Activated CD8-positive, alpha-beta memory T cell treated with anti-CD3 and anti-CD28 coated beads for 36 hours (primary cell): ENCODE measurements at places on chromosomes 3 and 15. TPM values are rescaled to one million over a fixed set of nuclear protein-coding genes. Genes with fewer than 3 reads are reported as not detected.

The CYP1A1 gene
- 0.48 TPM for total RNA-seq

The ISY1 gene
- 80.1 TPM for total RNA-seq

The ARL14 gene
- total RNA-seq: not detected

The ZNF621 gene
- 20.1 TPM for total RNA-seq

The KIF7 gene
- total RNA-seq: 3.5 TPM
